Renal cortex interstitium (tissue), 15 donors: ENCODE measurements at places on chromosomes 3 and 15. TPM values are rescaled to one million over a fixed set of nuclear protein-coding genes. Genes with fewer than 3 reads are reported as not detected.

MNS1 gene
- polyA plus RNA-seq = 25.4 TPM

GTF2E1 gene
- polyA plus RNA-seq = 15.4 TPM

SRGAP3 gene
- polyA plus RNA-seq = 15.0 TPM

HRH1 gene
- 2.4 TPM for polyA plus RNA-seq

ZNF774 gene
- 4.0 TPM for polyA plus RNA-seq

AQP9 gene
- 0.95 TPM for polyA plus RNA-seq

DNAH12 gene
- 1.1 TPM for polyA plus RNA-seq

MOBP gene
- 0.16 TPM for polyA plus RNA-seq

HDC gene
- 0.48 TPM for polyA plus RNA-seq

AGBL1 gene
- polyA plus RNA-seq = 0.16 TPM

RASA2 gene
- 26.3 TPM for polyA plus RNA-seq

UCN2 gene
- 0.26 TPM for polyA plus RNA-seq

CYP11A1 gene
- polyA plus RNA-seq = 1.1 TPM

DNA sequence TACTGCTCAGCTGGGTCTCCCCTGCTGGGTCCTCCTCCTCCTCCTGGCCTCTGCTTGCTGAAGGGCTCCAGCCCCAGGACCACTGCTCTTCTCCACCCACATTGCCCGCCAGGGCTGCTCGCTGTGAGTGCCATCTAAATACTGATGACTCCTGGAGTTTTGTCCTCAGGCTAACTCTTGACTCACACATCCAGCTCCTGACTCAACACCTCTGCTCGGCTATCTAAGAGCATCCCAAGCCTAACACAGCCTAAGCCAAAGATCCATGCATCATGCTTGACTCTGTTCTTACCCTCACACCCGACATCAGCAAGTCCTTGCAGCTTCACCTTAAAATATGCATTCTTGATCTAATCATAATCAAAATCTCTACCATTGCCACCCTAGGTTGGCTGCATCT lies 260.2 kb downstream of the KLF13 start:
- no peak for DNase-seq

GRCh38 chr15:89828281-89829145 lies 13.9 kb upstream of the ANPEP start:
- DNase-seq = peak; percentile 19

DNA sequence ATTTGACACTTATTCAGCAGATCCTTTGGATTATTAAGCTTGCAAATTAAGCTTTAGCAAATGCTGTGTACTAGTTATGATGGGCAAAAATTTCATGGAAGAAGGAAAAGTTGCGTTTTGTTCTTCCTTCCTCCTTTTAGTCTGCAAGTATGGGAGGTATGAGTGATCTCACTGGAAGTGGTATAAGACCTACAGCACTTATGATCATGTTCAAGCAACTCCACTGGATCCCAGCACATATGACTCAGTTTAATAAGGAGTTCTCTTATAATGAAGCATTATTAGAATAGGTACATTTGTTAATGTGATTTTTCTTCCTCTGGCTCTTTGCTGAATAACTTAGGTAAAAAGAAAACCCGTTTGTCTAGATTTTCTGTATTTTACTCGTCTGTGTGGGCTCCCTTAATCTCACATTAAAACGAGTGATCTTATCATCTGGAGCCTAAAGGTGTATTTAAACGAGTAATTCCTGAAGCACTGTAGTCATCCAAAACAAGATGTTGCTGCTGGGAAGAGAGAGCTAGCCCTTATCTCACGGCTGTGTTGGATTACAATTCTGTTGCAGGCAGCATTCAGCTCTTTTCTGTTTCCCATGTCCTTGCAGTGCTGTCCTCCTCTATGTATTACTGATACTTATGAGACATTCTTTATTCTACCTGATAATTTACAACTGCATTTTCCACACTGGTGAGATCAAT lies 264.9 kb downstream of the GBE1 start:
- DNase-seq = no peak

GRCh38 chr15:93477188-93477587 lies 388.2 kb upstream of the RGMA start:
- DNase-seq = no peak

DNA sequence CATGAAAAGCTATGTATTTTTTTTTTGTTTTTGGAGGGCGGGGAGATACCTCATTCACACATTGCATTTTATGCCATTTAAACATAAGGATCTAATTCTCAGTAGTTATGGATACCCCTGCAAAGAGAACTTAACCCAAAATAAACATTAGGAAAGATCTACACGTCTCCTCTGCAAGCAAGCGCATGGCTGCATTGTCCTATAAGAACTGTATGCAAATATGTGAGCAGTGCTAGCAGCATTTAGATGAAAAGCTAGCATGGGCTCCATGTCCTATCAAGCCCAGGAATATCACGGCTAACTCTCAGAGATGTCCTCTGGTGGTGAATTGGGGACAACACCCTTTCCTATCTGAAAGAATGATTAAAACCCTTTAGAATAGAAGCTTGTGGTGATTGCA lies 292.8 kb downstream of the MEX3B start:
- no peak for DNase-seq

- DNase-seq = no peak
Observed at GRCh38 chr3:47005212-47006144, 26.0 kb downstream of the NBEAL2 start.

- DNase-seq = no peak
Observed at GRCh38 chr15:62545467-62546227, 380.6 kb upstream of the C2CD4B start.

- DNase-seq = no peak
Observed at GRCh38 chr3:67685499-67685898, 31.1 kb upstream of the SUCLG2 start.

DNA sequence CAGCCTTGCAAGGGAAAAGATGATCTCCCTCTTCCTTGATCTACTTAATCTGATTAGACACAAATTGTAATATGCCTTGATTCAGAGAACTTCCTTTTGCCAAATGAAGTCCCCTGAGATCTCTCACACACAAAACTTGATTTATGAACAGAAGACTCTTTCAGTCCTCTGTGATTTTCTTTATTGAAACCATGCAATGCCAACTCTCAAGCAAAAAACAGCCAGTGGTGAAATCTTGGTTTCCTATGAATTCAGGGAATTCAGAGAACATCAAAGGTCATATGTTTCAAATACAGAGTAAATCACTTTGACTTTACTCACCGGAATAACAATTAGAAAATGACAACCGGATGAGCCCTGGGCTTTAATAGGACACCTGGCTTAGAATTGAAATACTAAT lies 211.7 kb downstream of the ABHD5 start:
- no peak for DNase-seq

DNA sequence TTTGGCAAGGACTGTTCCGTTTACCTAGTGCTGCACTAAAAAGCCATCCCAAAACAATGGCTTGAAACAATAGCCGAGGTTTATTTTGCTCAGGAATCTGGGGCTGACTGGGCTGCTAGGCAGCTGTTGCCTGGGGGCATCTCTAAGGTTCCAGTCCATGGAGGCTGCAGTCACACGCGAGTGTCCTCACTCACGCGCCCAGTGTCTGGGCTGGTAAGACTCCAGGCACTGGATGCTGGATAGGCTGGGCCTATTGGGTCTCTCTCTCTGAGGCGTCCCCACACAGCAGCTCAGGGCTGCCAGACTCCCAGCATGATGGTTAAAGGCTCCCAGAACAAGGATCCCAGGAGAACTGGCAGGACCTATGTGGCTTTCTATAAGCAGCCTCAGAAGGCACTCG lies 34.2 kb downstream of the ALS2CL start:
- no peak for DNase-seq

GRCh38 chr15:39649757-39650156 lies 68.9 kb downstream of the THBS1 start:
- no peak for DNase-seq

DNA sequence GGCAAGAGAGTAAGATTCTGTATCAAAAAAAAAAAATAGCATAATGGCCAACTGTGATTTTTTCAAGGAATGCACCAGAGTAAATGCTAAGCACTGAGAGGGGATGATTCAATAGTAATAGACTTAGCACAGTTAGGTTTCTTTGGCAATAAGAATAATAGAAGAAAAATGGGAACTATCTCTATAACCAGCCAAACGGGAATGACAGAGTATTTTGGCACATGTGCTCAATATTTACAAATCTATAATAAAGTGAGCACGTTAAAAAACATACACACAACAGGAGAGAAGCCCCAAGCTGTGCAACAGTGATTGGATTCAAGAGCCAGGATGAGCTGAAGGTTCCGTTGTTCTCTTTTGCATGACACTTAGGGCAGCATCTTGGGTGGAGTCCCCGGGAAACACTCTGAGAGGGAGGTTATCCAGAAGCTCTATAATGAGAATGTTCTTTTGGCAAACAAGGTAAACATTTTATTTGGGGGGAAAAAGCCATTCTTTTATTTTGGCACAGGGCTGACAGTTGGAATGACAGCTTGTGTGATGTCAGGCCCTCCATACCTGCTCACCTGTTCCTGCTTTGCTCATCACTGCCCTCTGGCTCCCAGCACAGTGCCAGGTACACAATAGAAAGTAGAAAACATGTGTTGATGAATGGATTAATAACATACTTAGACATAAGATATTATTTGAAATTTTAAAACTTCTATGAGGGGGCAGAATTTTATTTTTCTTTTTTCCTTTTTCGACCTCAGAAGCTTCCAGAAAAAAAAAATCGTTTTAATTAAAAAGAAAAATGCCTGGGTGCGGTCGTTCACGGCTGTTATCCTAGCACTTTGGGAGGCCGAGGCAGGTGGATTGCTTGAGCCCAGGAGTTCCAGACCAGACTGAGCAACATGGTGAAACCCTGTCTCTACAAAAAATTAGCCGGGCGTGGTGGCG lies 44.0 kb upstream of the MUC4 start:
- no peak for DNase-seq

- no peak for DNase-seq
Observed at GRCh38 chr3:97988784-97989568, 16.7 kb upstream of the RIOX2 start.

- DNase-seq = no peak
Observed at GRCh38 chr15:89002830-89003229, 85.4 kb upstream of the ABHD2 start.

GRCh38 chr3:59709702-59710553 lies 660.1 kb upstream of the CFAP20DC start:
- no peak for DNase-seq

GRCh38 chr15:90834626-90835025 lies 33.8 kb upstream of the FURIN start:
- DNase-seq = no peak

- no peak for DNase-seq
Observed at GRCh38 chr15:85773970-85774369, 20.8 kb downstream of the KLHL25 start.

- DNase-seq = no peak
Observed at GRCh38 chr3:120182613-120183511, 88.6 kb upstream of the GSK3B start.

DNA sequence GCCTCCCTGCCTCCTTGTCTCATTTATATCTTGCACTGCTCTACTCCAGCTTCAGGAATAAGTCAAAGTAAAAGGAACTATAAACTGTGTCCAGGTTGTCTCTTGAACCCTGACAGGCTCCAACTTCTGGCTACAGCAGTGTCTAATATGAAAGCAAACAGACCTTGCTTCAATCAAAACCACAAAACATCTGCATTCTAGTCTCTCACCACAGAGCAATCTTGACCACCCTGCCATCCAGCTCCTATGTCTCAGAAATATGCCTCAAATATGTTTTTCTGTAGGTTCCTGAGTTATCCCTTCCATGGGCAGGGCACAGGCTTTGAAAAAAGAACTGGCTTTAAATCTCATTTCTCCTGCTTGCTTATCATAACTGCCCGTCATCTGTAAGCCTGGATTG lies 13.0 kb upstream of the RAMAC start:
- DNase-seq = no peak

DNA sequence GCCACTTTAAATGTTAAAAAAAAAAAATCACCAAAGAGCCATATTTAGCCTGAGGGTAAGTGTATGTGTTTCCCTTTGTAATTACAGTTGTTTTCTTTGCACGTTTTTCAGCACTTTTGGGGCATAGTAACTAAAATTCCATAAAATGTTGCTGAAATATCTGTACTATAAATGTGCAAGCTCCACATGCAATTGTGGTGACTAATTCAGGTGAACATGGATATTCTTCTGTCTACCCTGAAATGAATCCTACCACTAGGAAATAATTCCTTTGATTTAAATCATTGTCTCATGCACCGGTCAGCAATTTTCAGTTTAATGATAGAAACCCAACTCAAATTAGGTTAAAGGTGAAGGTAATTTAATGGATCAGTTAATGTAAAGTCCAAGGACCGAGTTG lies 13.1 kb upstream of the TFG start:
- DNase-seq = no peak

DNA sequence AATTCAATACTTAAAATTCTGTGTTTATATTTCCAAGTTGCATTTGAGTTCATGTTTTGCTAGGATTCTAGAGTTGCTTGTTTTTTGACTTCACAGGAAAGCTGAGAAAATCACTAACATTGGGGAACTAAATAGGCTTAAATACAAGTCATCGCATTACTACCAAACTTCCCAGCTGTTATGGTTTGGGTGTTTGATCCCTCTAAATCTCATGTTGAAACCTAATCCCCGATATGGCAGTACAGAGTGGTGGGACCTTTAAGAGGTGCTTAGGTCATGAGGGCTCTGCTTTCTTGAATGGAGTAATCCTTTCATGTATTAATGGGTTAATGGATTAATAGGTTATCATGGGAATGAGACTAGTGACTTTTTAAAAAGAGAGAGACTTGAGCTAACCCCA lies 77.2 kb upstream of the ARPP21 start:
- no peak for DNase-seq

- no peak for DNase-seq
Observed at GRCh38 chr15:64877435-64877834, 34.3 kb upstream of the ANKDD1A start.

DNA sequence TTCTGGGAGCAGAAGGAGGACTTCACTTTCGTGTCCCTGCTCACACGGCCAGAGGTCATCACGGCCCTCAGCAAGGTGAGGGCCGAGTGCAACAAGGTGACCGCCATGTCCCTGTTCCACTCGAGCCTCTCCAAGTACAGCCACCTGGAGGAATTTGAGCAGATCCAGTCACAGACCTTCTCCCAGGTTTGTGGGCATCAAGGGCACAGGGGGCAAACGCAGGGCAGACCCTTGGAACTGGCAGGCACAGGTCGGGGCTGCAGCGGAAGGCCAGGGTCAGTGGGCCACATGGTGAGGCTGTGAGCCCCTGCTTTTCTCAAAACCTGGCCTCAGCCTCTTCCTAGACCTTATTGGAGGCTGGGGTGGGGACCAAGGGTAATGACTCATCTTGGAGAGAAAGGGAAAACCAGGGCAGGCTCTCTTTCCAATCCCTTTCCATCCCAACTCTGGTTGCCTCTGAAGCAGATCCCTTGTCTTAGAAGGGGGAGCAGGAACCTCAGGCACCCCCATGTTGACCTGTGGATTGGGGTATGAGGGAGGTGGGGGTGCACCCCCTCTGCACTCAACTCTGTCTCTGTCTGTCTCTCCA lies 29.5 kb downstream of the DNAH1 start:
- no peak for DNase-seq

DNA sequence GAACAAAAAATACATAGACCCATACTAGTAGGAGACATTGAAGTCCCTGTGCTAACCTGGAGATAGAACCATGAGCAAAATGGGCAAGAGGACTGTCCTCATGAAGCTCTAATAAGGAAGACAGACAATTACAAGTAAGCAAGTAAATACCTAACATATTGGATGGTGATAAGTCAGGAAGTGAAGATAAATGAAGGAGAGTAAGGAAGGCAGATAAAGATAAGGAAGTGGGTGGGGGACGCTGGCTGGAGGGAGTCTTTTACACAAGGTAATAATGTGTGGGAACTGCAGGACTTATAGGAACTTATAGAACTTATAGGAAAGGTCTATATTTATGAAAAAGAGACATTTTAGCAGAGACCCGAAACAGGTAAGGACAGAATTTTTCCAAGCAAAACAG lies 148.9 kb upstream of the ABI3BP start:
- DNase-seq = no peak
